ENCODE measurements at places on chromosomes 1 and 21.
A peak's percentile ranks its signal among the peaks of the same experiment; 100 is the strongest.

- DNase-seq: no peak
These were observed 50.6 kb upstream of the SLC2A1 start for GRCh38 chr1:43009274-43009673.

- no peak for DNase-seq
These were observed 152.2 kb downstream of the PEX14 start for GRCh38 chr1:10626791-10627410.

- DNase-seq: no peak
These were observed 19.6 kb downstream of the FH start for GRCh38 chr1:241499910-241500309.

GRCh38 chr1:52057876-52058415 lies 1.9 kb downstream of the BTF3L4 start:
- no peak for DNase-seq

DNA sequence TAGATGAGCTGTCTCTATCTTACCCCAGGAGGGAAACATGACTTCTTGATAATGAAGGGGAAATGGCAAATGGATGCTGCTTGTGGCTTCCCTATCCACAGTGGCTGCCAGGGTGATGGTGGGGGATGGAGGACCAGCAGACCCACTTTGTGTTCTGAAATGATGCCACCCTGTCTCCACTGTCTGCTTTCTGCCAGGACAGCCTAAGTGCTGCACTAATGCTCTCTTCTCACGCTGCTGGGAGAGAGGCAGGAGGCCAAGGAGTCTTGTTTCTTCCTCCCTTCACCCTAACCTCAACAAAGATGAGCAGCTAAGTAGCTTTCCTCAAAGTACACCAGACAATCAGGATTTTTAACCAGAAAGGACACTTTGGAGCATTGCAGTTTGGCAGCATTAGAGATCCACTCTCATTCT lies 36.6 kb downstream of the XCL1 start:
- DNase-seq: no peak

- no peak for DNase-seq
These were observed 17.8 kb downstream of the COL24A1 start for GRCh38 chr1:86138746-86139145.

GRCh38 chr1:171611306-171611705 lies 10.7 kb upstream of the MYOCOS start:
- DNase-seq: no peak

- peak; percentile 21 for DNase-seq
These were observed 13.8 kb downstream of the SLC35E2B start for GRCh38 chr1:1678581-1679380.

DNA sequence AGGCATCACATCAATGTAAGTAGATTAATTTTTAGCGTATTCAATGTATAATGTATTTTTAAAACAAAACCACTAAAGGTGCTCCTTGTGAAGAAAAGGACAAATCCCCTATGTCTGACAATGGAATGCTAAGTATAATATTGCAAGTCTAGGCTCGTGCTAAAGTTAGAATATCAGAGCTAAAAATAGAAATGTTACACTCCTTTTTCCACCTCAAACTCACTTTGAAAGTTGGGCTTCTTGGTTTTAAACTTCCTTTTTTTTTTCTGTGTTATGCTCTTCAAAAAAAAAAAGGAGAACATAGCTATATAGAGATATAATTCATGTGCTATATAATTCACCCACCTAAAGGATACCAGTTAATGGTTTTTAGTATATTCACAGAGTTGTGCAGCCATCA lies 3.6 kb upstream of the SERBP1 start:
- no peak for DNase-seq

DNA sequence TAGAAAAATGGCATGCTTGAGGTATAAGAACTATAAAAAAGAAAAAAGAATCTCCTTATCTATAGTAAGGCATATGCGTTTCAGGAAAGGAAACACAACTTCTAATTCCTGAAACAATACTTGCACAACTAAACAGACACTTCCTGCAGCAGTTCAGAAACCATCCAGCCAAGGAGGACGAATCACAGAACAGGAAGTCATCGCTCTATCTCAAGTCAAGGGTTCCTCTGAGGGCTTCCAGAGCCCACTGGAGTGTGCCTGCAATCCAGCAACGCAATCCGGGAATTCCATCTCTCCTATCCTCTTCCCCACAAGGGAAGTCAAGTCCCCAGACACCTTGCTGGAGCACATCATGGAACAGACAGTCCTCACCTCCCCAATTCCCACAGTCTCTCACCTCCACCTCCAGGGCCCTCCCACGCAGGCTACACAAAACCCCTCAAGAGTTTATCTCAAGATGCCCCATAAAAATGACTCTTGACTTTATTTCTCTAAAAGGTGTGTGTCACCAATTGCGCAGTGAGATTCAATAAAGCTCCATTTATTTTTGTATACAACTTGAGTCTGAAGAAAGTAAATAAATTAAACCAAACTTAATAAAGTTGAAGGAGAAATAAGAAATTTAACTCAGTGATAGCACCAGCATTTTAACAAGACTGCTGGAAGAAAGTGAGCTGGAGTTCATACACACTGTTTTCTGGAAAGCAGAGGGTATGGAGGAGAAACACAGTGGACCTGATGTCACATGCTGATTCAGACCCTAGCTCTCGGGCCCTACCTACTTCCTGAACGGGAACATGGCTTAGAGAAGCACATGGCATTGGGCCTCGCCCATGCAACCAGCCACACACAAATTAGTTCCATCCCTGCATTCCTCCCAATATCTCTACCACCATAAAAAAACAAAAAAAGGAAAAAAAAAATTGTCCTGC lies 39.9 kb downstream of the SIPA1L2 start:
- no peak for DNase-seq

DNA sequence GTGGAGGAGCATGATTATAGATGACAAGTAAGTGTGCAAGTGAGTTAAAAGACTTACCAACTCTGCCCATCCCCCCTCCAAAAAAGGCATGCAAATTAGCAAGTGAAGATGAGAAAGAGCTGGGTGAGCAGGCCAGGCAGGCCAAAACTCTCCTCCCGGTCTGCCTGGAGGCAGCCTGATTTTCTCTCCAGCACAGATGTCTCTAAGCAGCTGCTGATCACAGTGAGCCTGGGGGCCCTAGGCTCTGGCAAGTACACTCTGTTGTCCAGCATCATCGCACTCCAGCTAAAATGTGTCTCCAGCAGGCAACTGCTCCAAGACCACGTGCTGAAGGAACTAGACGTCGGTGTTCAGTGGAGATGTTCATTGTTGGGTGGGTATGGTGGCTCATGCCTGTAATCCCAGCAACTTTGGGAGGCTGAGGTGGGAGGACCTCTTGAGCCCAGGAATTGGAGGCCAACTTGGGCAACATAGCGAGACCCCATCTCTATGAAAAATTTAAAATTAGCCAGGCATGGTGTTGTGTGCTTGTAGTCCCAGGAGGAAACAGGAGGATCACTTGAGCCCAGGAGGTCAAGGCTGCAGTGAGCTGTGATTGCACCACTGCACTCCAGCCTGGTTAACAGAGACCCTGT lies 56.7 kb upstream of the PUM1 start:
- DNase-seq: no peak

GRCh38 chr1:209580577-209580976 lies 2.9 kb upstream of the CAMK1G start:
- no peak for DNase-seq

- no peak for DNase-seq
These were observed 10.6 kb upstream of the F3 start for GRCh38 chr1:94552071-94552586.

- no peak for DNase-seq
These were observed 19.6 kb upstream of the ERO1B start for GRCh38 chr1:236301080-236301957.

GRCh38 chr1:153384958-153385580 lies 5.8 kb downstream of the S100A8 start:
- no peak for DNase-seq

DNA sequence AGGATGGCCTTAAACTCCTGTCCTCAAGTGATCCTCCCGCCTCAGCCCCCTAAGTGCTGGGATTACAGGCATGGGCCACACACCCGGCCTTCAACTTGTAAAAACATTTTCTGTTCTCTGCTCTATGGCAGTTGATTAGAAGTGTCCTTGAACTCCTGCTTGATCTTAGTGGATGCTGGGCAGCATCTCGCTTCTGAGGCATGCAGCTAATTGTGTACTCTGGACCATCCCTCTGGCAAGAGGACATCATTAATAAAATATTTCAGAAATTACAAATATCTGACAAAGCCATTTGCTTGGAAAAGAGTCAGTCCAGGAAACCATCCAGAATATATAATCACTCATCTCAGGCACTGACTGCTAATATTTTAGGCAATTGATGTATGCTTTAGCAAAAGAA lies 8.1 kb downstream of the NGF start:
- DNase-seq: no peak

- no peak for DNase-seq
These were observed 13.4 kb downstream of the RCSD1 start for GRCh38 chr1:167643441-167643840.

DNA sequence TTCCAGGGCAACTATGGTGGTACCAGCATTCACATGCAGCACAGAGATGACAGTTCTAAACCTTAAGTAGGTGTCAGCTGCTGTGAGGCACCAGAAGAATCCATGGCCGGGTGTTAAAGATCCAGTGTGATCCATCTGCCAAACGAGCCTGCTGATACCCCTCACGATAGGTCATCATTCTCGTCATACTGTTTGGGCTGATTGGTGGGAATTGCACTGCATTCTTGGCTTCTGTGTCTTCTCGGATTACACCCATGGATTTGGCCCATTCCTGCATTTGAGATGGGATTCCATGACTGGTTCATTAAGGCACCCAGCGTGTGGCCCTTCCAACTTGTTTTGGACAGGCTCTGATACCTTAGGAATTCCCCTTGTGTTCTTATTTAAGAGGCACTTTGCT lies 55.2 kb downstream of the ST6GALNAC3 start:
- no peak for DNase-seq

- DNase-seq: peak; percentile 31
These were observed 2.2 kb upstream of the ARHGAP30 start for GRCh38 chr1:161071886-161072371.

DNA sequence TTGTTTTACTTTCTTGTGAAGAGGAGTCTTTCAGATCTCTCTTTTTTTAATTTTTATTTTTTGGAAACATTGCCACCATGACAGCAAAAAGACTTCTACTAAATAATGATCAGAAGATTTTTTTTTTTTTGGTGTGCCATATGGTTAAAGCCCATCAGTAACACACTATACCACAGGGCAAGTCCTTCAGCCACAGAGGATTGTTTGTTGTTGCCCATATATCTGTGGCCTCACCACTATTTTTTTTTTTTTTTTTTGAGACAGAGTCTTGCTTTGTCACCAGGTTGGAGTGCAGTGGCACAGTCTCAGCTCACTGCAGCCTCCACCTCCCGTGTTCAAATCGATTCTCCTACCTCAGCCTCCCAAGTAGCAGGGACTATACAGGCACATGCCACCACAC lies 29.2 kb downstream of the UAP1 start:
- no peak for DNase-seq

DNA sequence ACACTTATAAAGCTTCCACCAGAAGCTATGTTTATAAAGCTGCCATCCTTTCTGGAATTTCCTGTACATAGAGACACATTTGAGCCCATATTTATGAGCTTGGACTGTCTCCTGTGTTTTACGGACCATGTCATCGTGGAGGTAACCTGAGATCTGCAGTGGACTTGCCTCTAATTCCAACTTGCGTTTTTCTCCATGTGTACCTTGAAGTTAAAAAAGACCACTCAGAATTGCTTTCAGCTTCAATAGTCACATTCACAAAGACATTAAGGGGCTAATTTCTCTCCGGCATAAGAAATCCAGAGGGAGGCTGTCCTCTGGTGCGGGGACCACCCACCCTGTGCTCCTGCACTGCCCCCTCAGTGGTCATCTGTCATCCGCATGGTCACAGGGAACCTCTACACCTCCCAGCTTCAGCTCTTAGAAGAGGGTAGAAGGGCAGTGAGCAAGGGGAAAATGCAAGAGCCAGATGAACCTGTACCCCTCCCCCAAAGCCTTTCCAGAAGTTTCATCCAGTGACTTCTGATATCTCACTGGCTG lies 521.4 kb upstream of the CAMK1G start:
- DNase-seq: no peak

- no peak for DNase-seq
These were observed 2.0 kb downstream of the VSIG8 start for GRCh38 chr1:159860456-159860855.

DNA sequence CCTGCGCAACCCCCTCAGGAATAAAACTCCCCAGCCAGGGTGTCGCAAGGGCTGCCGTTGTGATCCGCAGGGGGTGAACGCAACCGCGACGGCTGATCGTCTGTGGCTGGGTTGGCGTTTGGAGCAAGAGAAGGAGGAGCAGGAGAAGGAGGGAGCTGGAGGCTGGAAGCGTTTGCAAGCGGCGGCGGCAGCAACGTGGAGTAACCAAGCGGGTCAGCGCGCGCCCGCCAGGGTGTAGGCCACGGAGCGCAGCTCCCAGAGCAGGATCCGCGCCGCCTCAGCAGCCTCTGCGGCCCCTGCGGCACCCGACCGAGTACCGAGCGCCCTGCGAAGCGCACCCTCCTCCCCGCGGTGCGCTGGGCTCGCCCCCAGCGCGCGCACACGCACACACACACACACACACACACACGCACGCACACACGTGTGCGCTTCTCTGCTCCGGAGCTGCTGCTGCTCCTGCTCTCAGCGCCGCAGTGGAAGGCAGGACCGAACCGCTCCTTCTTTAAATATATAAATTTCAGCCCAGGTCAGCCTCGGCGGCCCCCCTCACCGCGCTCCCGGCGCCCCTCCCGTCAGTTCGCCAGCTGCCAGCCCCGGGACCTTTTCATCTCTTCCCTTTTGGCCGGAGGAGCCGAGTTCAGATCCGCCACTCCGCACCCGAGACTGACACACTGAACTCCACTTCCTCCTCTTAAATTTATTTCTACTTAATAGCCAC lies 696 bp downstream of the TGFB2 start:
- peak; percentile 26 for DNase-seq

DNA sequence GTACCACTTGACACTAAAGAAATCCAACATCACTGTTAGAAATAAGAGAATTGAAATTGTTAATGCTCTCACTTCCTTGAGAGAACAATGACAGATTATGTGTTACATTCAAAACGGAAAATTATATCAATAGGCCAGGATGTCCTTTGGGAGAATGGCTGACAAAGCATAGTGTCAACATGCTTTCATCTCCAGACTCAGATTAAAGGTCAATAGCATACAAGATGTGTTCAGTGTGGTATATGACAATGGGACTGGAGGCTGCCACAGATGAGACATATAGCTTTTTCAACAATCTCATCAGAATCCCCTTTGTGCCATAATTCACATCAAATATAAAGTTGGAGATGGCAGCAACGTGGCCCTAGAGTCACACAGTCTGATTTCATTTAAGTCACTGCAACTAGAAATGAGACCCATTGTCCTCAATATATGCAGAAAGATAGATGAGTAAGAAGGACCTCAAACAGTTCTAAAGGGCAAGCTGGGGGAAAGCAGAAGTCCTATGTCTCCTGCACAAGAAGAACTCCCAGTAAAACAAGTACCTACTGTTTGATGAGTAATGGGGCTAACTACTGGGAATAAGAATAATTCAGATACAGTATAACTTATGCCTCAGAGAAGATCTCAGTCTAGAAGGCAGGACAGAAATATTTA lies 327.9 kb downstream of the TTLL7 start:
- DNase-seq: no peak

- no peak for DNase-seq
These were observed 96.9 kb downstream of the ATP6V1G3 start for GRCh38 chr1:198443365-198444233.
